Astrocyte (in vitro differentiated cells and primary cell): ENCODE measurements at places on chromosomes 4 and X. TPM values are rescaled to one million over a fixed set of nuclear protein-coding genes. Genes with fewer than 3 reads are reported as not detected.

GRCh38 chr4:161656594-161656993 lies 507.2 kb downstream of the FSTL5 start:
- no peaks in the 10 kb centered on the region for H3K27me3 ChIP-seq
- no peak overlapping the region for H3K27ac ChIP-seq
- no peaks in the 10 kb centered on the region for H3K36me3 ChIP-seq
- DNase-seq = no peak
- H3K4me3 ChIP-seq = no peak overlapping the region

DNA sequence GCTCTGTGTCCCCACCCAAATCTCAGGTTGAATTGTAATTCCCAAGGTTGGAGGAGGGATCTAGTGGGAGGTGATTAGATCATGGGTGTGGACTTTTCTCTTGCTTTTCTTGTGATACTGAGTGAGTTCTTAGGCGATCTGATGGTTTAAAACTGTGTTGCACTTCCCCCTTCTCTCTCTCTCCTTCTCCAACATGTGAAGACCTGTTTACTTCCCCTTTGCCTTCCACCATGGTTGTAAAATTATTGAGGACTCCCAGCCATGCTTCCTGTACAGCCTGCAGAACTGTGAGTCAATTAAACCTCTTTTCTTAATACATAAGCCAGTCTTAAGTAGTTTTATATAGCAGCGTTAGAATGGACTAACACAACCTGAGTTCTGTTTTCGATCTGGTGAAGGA lies 738.2 kb downstream of the ARAP2 start:
- no peaks in the 10 kb centered on the region for H3K27me3 ChIP-seq
- H3K27ac ChIP-seq = no peak overlapping the region
- no peaks in the 10 kb centered on the region for H3K36me3 ChIP-seq
- DNase-seq = no peak
- H3K4me1 ChIP-seq = no peaks in the 10 kb centered on the region

GRCh38 chrX:46247456-46247855 lies 297.8 kb downstream of the ZNF674 start:
- H3K27me3 ChIP-seq = no peaks in the 10 kb centered on the region
- no peaks in the 10 kb centered on the region for H3K36me3 ChIP-seq
- H3K4me3 ChIP-seq = no peak overlapping the region
- no peaks in the 10 kb centered on the region for H3K4me1 ChIP-seq
- DNase-seq = no peak

DNA sequence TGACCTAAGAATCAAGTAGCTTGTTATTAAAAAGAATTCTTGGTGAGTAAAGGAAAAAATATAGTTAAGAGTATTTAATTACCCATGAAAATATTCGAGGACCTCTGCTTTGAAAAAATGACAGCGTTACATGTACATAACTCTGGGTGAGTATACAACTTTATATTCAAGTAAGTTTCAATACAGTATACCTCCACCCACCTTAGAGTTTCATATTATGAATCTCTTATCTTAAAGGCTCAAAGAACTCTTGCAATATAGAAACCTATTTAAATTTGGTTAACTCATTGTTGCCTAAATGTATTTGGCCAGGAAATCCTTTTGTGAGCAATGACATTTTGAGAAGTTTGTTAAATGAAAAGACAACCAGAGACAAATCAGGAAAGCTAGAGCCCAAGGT lies 138.2 kb downstream of the QDPR start:
- H3K4me3 ChIP-seq = no peak overlapping the region
- no peaks in the 10 kb centered on the region for H3K27me3 ChIP-seq
- no peaks in the 10 kb centered on the region for H3K36me3 ChIP-seq
- H3K4me1 ChIP-seq = no peaks in the 10 kb centered on the region
- DNase-seq = no peak

DNA sequence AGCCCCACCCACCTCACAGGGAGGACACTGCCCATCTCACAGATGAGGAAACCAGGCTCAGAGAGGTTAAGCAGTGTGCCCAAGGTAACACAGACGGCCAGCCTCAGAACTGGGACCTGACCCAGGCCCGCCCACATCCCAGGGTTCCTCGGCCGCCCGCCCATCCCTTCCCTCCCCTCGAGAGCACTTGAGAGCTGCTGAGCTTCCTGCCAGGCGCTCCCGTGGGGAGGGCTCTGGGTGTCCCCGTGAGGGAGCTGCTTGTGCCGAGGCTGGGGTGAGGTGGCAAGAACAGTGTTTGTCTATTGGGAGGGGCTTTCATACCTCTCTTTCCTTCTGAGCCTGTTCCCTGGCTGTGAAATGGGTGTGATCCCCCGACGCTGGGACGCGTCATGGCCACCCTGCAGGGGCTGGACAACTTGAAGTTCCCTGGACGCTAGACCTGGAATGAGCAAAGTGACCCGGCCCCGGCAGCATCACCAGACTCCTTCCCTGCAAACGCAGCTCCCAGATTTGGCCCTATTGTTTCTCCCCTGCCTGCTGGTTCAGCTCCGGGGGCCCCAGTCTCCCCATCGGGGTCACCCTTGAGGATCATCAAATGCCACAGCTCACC lies 204.9 kb downstream of the AFAP1 start:
- no peaks in the 10 kb centered on the region for H3K4me1 ChIP-seq
- DNase-seq = no peak
- no peak overlapping the region for H3K27ac ChIP-seq

- H3K36me3 ChIP-seq = peaks cover 11% of the 10 kb centered on the region
- no peak overlapping the region for H3K4me3 ChIP-seq
- no peak overlapping the region for H3K27ac ChIP-seq
- H3K4me1 ChIP-seq = no peaks in the 10 kb centered on the region
Measured at GRCh38 chr4:26726655-26727387, 133.8 kb upstream of the STIM2 start.

GRCh38 chr4:158667651-158668198 lies 4.0 kb downstream of the C4orf46 start:
- H3K27ac ChIP-seq = no peak overlapping the region
- no peak for DNase-seq
- no peaks in the 10 kb centered on the region for H3K27me3 ChIP-seq
- no peaks in the 10 kb centered on the region for H3K36me3 ChIP-seq
- H3K4me1 ChIP-seq = peaks cover 7% of the 10 kb centered on the region

GRCh38 chr4:11669156-11669555 lies 240.5 kb upstream of the HS3ST1 start:
- DNase-seq = peak; percentile 7
- no peak overlapping the region for H3K4me3 ChIP-seq
- no peak overlapping the region for H3K27ac ChIP-seq
- no peaks in the 10 kb centered on the region for H3K4me1 ChIP-seq
- no peaks in the 10 kb centered on the region for H3K36me3 ChIP-seq

DNA sequence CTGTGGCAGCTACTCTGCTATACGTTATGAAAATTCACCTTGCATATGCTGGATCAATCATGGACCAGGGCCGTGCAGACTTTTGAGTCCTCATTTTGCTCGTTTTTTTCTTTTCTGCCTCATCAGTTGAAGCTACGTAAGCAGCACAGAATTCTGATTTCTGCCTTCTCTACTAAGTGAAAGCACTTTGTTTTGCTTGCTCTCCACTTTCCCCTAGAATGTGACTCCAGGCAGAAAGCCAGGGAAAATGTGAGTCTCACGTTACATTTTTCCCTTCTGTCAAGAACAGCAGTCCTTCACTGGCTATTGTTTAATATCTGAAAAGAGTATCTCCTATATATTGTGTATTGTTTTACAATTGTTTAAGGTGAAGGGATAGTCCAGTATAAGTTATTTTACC lies 1840.1 kb downstream of the PCDH7 start:
- H3K4me3 ChIP-seq = no peak overlapping the region
- peak; percentile 29 for DNase-seq
- H3K4me1 ChIP-seq = no peaks in the 10 kb centered on the region

DNA sequence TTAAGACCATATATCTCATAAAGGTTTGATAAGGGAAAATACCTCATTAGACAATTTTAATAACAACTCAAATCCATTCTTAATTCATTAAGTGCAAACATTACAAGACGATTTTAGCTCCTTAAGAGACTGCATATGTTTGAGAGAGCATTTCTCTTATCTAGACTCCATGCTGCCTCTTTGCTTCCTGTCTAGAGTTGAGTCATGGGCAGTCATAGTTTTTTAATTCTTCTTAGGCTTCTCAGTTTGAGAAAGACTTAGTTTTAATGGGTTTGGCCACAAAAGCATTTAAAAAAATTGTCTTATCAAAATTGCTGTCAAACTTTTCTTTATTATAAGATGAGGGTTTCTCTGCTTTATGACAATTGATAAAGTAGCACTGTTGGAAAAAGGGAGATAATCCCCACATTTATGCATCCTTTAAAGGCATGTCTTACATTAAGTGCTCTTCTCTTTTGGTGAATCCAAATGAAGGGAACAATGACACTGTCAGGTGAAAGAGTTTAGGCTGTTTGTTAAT lies 713.4 kb downstream of the PCDH18 start:
- no peak overlapping the region for H3K27ac ChIP-seq
- DNase-seq = peak; percentile 18

DNA sequence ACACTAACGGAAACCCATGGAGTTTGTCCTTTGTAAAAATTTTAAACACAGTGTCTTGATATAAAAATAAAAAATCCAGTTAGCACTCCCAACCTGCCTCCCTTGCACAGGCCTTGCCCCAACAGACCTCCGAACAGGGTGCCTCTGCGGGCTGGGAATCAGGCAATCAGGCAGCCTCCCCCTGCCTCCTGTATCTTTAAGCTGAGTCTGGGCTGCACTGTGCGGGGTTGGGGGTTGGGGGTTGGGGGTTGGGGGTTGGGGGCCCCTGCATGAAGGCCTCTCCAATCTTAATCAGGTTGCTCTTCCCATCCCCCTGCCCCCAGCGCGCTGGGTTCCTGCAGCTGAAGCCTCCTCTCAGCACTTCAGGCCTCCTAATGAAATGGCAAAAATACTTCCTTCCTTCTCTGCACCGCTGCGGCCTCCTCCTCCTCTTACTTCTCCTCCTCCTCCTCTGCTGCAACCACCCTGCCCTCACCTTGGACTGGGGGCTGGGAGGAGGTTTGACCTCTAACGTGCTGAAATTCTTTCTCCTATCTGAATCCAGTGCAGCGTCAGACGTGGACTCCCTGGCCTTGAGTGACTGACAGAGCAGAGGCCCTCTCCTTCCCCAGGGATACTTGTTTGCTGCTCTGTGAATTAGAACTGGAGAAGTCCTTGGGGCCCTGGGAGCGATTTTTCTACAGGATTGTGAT lies 26.6 kb downstream of the NLGN3 start:
- no peak overlapping the region for H3K27ac ChIP-seq
- H3K36me3 ChIP-seq = no peaks in the 10 kb centered on the region

- peaks cover 49% of the 10 kb centered on the region for H3K27me3 ChIP-seq
- no peaks in the 10 kb centered on the region for H3K36me3 ChIP-seq
- peak overlapping the region; percentile 23 for H3K4me3 ChIP-seq
- no peak overlapping the region for H3K27ac ChIP-seq
- peak; percentile 7 for DNase-seq
Measured at GRCh38 chr4:190020790-190021717, 6.0 kb downstream of the FRG2 start.

DNA sequence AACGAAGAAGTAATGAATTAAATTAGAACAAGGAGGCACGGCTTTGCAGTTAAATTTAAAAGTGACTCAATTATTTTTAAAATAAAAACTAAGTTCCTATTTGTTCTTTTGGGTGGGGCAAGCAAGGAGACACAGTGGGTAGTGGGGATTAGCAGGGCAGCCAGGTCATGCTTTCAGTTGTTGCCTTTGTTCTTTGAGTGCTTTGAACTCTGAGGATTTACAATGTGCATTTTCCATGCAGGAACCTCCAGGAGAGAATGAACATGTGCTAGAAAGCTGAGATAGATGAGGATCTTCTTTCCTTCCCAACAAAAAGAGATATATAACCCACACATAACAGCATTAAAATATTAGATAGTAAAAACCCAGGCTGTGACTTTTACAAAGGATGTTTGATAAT lies 420.4 kb upstream of the CTSO start:
- no peak overlapping the region for H3K27ac ChIP-seq
- no peak overlapping the region for H3K4me3 ChIP-seq
- peaks cover 10% of the 10 kb centered on the region for H3K4me1 ChIP-seq
- no peaks in the 10 kb centered on the region for H3K36me3 ChIP-seq
- H3K27me3 ChIP-seq = no peaks in the 10 kb centered on the region

DNA sequence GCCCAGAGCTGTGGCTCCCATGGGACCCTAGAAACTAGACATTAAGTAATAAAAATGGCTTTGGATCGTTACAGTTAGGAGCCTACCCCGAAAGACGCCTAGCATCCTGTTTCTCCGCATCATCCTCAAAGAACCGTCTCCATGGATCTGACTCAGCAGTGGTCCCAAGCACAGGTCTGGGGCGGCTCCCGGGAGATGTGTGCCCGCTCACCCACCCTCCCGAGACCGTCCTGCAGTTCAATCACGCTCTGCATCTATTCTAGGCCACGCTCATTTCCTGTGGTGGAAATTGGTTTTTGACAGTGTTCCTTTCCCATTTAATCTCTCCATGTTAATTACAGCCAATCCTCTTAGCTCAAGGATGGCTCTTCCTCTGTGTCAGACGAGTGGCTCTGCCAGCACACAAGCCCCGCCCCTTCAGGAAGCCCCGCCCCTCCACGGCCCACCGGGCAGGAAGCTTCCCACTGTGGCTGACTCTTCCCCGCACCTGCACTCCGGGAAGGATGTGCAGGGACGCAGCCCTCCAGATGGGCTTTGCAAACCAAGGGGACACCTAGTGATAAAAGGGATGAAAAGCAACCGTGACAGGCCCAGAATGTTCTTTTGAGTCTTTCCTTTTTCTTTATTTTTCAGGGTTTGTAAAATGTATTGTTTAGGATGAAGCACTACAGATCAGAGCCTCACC lies 34.5 kb upstream of the HELT start:
- no peaks in the 10 kb centered on the region for H3K36me3 ChIP-seq
- H3K4me3 ChIP-seq = no peak overlapping the region
- no peaks in the 10 kb centered on the region for H3K4me1 ChIP-seq
- peak; percentile 5 for DNase-seq
- H3K27ac ChIP-seq = no peak overlapping the region

DNA sequence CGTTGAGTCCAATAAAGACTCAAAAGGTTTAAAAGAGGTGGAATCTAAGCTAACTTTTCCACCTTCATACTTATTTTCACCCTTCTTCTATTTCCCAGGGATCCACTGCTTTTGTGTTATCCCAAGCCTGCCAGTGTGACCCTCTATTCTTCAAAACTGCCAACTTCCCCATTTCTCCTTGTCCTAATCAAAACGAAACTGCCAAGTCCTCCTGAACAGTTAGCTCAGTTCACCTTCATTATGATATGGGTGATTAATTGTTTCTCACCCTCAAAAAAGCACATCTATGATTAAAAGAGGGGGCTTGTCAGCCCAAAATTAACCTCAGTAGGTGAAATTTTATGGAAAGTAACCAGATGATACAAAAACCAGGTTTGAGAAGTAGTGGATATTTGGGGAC lies 108.4 kb downstream of the GUCY2F start:
- peaks cover 5% of the 10 kb centered on the region for H3K4me1 ChIP-seq
- H3K27me3 ChIP-seq = no peaks in the 10 kb centered on the region
- H3K27ac ChIP-seq = no peak overlapping the region
- no peak for DNase-seq
- H3K36me3 ChIP-seq = no peaks in the 10 kb centered on the region
- no peak overlapping the region for H3K4me3 ChIP-seq

Gene BANK1
- 1.3 and 2.0 TPM in 2 replicates for total RNA-seq

Gene GAGE12F
- not detected in 2 replicates for total RNA-seq

Gene MAGEC2
- not detected in 2 replicates for total RNA-seq

Gene FAT4
- total RNA-seq = 7.4 and 8.0 TPM in 2 replicates

Gene GPAT3
- 0.39 and 0.50 TPM in 2 replicates for total RNA-seq

Gene RPS6KA6
- 7.1 and 8.5 TPM in 2 replicates for total RNA-seq

Gene MAB21L2
- total RNA-seq = 1.9 TPM in 2 replicates

Gene SPATA18
- total RNA-seq = 19.0 and 20.7 TPM in 2 replicates
